Hematopoietic multipotent progenitor cell (in vitro differentiated cells): ENCODE measurements at places on chromosomes 7 and 10. TPM values are rescaled to one million over a fixed set of nuclear protein-coding genes. Genes with fewer than 3 reads are reported as not detected.

DNA sequence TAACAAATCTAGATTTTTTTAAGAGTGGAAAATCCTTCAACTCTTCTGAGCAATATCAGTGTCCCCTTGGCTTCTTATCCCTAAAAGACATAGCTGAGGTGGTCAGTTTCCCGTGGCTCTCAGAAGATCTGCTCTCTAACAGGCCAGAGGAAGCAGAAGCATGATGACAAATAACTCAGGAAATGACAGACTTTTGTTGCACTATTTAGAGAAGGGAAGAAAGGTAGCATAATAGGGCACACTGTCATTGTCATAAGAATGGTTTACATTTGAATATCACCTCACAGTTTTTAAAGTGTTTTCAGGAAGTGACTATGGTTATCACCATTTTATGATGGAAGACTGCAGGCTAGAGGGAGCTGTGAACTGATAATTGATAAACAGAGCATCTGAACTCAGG lies 33.6 kb upstream of the RAPGEF5 start:
- DNase-seq = no peak

DNA sequence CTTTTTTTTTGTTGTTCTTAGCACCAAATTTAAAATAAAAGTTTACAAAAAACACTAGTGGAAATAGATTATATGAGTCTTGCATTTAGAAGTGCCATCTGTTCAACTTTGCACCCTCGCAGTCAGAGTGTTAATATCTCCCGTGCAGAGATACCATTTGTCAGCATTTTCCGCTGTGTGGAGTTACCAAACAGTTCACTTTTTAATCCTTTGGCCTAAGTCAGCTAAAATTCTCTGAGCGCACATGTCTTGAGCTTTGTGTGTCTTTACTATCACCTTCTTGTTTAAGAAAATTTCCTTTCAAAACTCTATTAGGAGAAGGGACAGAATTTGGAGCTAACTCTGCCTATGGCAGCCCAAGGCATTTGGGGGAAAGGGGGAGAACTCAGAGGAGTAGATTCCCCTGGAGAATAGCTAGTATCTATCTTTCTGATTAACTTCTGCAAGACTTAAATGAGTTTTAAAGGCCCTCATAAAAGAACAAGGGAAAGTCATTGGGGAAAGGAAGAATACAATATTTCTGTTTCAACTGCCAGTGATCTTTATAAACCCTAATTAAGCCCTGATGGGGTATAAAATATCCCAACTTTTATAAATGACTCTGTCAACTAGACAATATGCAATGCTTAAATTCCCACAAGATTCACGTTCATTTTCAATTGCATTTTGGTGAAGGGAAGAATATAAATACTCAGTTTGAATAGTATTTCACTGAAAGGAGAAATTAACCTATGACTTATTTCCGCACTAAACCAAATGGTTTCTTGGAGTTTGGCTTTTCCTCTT lies 114.9 kb upstream of the RAB11FIP2 start:
- DNase-seq = no peak

DNA sequence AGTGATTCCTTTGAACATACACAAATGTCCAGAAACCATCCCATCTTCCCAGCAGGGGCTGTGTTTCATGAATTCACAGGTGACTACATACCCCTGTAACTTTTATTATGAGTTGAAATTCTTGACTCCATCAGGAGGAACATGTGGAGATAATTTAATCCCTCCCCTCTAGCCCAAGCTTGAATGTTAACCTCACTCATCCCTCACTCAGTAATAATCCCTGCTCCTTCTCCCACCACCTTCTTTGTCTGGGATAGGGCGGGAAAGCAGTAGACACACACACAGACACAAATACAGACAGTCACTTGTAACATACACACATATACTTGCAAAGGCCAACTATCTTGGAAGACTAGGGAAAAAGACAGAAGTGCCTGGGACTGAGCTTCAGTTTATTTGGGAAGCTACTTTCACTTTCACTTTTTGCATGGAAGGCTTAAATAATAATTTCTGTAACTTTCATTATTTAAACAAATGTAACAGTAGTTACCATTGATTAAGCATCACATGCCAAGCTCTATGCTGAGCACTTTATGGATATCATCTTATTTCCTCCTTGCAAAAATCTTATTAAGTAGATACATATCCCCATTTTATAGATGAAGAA lies 7.3 kb downstream of the AASS start:
- DNase-seq = no peak

GRCh38 chr10:29948881-29949355 lies 110.5 kb downstream of the JCAD start:
- DNase-seq = no peak

GRCh38 chr7:37209195-37209594 lies 239.5 kb downstream of the ELMO1 start:
- DNase-seq = no peak

- DNase-seq = no peak
Measured at GRCh38 chr10:70592746-70593512, 9.6 kb downstream of the PRF1 start.

Gene NKX2-3
- total RNA-seq = 15.1 TPM

Gene NANOS1
- 0.27 TPM for total RNA-seq

Gene NACAD
- 0.27 TPM for total RNA-seq
